CD4-positive, alpha-beta T cell treated with Interleukin-17A for 4 hours (primary cell): ENCODE measurements at places on chromosomes 2 and 18.

DNA sequence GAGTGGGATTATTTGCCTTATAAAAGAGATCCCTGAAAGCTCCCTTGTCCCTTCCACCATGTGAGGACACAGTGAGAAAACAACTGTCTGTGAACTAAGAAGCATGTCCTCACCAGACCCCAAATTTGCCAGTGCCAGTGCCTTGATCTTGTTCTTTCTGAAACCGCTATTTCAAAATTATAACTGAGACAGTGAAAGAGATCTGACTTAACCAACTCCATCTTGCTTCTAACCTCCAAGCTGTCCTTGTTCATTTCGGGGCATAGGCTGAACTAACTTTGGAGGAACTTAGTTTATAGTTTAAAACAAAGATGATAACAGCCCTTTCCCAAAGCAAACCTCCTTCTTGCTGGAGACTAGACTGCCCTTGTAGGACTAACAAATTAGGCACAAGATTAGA is 563.9 kb downstream of the ADCYAP1 start:
- DNase-seq, result no peak

GRCh38 chr2:108893277-108893676 is 95.7 kb downstream of the EDAR start:
- DNase-seq, result no peak

DNA sequence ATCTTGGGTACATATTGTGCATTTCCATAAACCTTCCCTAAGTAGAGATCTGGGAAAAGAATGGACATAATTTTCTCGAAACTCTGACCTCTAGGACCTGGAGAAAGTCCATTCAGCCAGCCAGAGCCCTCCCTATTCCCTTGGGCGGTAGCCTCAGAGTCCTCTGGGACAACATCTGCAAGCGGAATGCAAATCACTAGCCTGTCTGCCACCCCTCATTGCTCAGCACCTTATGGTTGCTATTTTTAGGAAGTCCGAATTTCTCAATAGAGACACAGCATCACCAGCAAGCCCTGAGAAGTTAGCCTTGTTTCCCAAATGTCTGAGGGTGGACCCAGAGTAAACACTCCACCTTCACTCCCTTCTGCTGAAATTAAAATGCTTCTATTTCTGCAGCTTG is 17.6 kb upstream of the CD28 start:
- DNase-seq, result no peak

DNA sequence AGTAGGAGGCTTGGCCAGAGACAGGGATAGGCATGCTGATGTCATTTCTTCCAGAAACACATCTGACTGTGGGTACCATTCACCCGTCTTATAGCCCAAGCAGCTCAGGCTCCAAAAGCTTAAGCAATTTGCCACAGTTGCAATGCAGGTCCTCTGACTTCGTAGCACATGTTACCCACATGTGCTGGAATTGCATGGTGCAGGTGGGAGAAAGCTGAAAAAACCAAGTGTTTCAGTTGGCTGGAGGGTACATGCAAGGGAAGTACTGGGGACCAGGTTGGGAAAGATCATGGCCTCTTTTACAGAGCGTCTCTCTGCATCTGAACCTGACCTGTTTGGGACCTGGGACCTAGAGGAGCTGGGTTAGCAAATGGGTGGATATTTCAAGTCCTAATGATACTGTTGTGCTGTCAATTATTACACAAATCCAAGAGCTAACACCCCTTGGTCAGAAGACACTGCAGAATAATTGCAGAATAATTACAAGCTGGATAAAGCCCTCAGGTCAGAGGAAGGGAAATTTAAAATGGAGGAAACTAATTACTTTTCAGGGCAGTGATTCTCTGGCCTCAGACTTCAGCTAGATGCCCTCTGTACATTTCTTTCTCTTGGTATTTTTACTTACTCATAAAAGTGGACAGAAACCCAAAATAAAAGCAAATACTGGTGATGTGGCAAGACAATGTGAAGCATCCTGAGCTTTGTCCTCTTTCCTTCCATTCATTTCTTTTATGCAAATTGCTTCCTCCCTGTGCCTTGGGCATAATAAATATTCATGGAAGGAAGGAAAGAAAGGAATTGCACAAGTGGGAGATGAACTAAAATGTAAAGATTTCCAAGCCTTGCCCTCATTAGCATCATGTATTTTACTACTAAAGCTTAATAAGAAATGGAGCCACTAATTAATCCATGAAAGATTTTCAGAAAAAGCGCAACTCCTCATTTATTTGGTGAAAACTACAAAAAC is 45.6 kb upstream of the TTC39C start:
- no peak for DNase-seq

DNA sequence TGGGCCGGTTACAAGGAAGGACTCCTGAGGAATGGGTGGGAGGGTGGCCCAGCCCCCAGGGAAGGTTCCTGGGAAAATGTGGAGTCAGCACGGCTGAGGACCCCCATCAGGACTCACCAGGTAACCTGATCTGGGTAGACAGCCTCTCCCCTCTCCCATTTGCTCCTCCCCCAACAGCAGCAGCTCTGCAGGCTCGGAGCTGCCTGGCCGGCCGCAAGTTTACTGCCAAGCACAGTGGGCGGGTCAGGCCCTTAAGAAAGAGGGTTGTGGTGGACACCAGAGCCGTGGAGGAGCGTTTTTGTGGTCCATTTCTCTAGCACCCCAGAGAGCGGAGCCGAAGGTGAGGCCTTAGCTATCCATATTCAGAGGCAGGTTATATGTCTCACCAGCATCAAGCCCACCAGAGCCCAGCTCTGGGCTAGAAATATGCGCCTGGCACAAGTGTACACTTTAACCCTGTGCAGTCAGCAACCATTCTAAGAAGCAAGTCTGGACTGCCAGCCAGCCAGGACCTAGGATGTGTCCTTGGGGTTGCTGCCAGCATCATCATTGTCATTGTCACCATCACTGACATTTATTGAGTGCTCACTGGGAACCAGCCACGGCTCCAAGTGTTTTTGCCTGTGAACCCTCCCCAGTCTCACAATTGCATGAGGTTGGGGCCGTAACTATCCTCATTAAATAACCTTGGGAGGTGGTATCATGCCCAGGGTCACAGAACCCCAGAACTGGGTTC is 190.1 kb downstream of the KLHL29 start:
- no peak for DNase-seq

DNA sequence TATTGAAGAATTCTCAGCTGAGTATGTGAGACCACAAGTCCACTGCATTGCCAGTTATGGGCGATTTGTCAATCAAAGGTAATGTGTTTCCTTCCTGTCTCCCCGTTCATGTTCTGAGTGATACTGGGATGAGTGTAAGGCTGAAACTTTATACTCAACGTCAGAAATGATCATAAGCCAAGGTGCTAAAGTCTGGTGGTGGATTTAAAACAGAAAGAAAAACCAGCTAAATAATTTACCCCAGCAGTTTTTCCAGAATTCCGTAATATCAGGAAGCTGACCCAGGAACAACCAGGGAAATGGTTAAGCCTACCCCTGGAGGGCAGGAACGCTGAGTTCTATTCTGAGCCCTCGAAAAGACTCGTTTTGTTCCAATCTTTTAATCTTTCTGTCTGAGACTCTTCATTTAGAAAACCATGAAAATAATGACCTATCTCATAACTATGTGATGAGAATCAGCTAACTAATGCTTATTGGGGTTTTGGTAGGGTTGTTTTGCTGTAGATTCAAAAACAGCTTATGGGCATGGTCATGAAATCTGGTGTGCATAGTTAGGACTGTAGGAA is 149.6 kb downstream of the LAMA3 start:
- no peak for DNase-seq

DNA sequence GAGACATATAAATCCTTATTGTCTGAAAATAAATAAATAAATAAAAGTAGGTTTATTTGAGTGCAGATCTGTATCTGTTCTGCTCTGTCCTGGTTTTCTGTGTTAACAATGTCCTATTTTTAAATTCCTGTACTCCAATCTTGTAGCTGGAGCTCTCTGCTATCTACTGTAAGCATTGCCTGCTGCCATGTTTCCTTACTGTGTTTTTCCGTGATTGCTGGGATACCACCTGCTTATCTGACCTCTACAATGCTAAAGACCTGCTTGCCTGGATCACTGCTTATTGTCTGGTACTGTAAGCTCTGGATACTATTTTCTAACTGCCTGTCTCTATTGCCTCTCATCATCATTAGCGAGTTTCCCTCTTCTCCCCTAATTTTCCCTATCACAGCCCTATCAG is 11.6 kb downstream of the PTPN4 start:
- DNase-seq, result no peak

GRCh38 chr2:11366326-11366741 is 21.9 kb upstream of the ROCK2 start:
- DNase-seq, result no peak

DNA sequence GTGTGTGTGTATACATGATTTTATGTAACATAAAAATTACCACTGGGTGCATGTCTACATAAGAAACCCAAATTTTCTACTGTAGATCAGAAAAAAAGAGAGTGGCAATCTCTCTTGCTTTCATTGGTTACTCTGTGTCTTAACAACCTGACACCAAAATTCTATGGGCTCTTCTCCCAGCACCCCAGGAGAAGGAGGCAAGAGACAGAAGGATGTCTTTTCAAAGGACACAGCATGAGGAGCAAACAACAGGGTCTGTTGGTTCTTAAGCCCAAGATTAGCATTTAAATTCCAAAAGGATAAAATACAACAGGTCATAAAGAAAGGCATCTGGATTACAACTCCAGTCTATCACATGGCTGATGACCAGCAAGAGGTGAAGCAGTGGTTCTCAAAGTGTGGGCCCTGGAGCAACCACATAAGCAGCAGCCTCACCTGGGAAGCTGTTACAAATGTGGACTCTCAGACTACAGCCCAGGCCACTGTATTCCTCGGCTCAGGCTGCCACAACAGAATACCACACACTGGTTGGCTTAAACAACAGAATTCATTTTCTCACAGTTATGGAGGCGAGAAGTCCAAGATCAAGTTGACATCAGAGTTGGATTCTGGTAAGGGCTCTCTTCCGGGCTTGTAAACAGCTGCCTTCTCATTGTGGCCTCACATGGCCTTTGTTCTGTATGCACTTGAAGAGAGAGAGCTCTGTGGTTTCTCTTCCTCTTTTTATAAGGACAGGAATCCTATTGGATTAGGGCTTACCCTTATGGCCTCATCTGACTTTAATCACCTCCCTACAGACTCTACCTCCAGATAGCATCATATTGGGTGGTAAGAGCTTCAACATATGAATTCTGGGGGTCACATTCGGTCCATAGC is 79.8 kb upstream of the RNF152 start:
- DNase-seq, result no peak

DNA sequence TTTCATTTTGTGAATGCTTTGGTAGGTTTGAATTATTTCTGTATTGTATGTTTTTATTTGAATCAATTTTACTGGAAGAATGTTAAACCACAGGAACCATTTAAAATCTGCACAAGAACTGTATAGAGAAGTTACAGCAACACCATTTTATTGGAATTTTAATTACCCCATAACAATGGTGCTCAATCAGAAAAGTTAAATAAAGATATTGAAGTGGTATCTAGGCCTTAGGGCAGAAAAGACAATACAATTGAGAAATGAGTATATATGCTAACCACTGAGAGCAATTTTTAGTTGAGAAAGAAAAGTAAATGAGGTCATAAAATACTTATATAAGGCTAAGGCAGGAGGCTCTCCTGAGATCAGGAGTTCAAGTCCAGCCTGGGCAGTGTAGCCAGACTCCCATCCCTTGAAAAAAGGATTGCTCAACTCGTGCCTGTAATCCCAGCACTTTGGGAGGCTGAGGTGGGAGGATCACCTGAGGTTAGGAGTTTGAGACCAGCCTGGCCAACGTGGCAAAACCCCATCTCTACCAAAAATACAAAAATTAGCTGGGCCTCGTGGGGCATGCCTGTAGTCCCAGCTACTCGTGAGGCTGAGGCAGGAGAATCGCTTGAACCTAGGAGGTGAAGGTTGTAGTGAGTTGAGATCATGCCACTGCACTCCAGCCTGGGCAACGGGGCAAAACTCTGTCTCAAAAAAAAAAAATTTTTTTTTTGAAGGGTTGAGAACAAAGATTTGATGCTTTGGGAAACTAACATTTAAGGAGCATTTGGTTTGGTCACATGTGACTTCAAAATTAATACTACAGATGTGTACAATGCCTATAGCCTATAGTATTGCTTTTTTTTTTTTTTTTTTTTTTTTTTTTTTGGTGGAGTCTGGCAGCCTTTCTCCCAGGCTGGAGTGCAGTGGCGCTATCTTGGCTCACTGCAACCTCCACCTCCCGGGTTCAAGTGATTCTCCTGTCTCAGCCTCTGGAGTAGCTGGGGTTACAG is 212.9 kb upstream of the STON1 start:
- no peak for DNase-seq

DNA sequence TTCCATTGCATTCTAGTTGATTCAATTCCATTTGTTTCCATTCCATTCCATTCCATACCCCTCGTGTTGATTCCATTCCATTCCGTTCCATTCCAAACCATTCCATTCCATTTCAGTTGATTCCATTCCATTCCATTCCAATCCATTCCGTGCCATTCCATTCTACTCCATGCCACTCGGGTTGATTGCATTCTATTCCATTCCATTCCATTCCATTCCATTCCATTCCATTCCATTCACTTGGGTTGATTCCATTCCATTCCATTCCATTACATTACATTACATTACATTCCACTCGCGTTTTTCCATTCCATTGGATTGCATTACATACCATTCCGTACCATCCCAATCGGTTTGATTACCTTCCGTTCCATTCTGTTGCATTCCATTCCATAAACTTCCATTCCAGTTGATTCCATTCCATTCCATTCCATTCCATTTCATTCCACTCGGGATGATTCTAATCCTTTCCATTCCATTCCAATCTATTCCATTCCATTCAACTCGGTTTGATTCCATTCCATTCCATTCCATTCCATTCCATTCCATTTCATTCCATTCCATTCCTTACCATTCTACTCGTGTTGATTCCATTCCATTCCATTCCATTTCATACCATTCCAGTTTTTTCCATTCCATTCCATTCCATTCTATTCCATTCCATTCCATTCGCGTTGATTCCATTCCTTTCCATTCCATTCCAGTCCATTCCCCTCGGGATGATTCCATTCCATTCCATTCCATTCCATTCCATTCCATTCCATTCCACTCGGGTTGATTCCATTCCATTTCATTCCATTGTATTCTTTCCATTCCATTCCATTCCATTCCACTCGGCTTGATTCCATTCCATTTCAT is 1140.4 kb downstream of the RPIA start:
- no peak for DNase-seq

DNA sequence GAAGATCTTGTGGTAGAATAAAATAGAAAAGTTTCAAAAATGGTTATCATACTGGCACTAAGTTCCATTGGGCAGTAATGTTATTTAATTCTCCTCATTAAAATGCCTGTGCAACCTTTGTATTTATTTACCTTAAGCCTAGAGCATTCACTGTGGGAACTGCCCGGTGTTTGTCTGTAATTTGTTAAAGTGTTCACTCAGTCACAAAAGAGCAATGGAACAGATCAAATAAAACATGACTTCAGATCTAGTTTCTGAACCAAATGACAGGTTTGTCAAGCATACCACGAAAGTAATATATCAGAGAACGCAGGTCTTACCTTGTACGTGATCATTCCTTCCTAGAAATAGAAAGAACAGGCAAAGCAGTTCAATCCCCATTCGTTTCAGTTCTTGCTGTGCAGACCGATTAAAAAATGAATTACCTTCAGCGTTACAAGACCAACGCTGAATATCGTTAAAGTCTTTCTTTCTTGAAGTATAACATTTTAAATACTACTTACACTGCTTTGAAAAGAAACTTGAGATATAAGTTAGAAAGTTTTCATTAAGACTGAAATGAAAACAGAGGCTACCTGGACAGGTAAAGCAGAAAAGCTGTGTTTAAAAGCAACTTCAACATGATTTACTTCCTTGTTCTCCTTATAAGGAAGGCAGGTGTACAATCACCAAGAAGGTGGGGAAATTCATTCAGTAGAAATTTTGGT is at the start of gene ITGB6:
Gene ITGB6 (minus strand): TSS at position 590 of the 707 bp plus-strand sequence. CDS start 209 bp downstream, at position 381.
- no peak for DNase-seq
